ENCODE measurements at places on chromosomes 7 and 10. TPM values are rescaled to one million over a fixed set of nuclear protein-coding genes. Genes with fewer than 3 reads are reported as not detected.

The ACTL6B gene
- not detected for total RNA-seq

The ZNF503 gene
- 5.1 TPM for total RNA-seq

The TMEM236 gene
- not detected for total RNA-seq

The MRPS33 gene
- total RNA-seq = 95.4 TPM

The EIF5AL1 gene
- 0.31 TPM for total RNA-seq

The IKZF5 gene
- total RNA-seq = 5.9 TPM

The NOC3L gene
- total RNA-seq = 33.0 TPM

The GPR158 gene
- total RNA-seq = not detected

The TAC1 gene
- total RNA-seq = not detected

The CEP41 gene
- total RNA-seq = 19.0 TPM

The LRRC18 gene
- not detected for total RNA-seq

The PRSS37 gene
- total RNA-seq = not detected

The SUMF2 gene
- 97.4 TPM for total RNA-seq

The BICC1 gene
- 2.0 TPM for total RNA-seq

The WNT8B gene
- total RNA-seq = not detected

The FAM241B gene
- 2.5 TPM for total RNA-seq

The ODAD2 gene
- 0.41 TPM for total RNA-seq

The CHCHD2 gene
- 559 TPM for total RNA-seq

The ZDHHC6 gene
- total RNA-seq = 37.6 TPM

The SPRN gene
- total RNA-seq = not detected

The HTR7 gene
- total RNA-seq = 15.0 TPM

The ABCB1 gene
- total RNA-seq = not detected

The CLCN1 gene
- total RNA-seq = 0.04 TPM

The TRIM56 gene
- 14.6 TPM for total RNA-seq

The CALML3 gene
- 4.7 TPM for total RNA-seq

The FKBP6 gene
- not detected for total RNA-seq

The EGR2 gene
- total RNA-seq = 0.03 TPM

The DNAJC1 gene
- total RNA-seq = 20.1 TPM

The VWDE gene
- 1.0 TPM for total RNA-seq

The SLC13A1 gene
- not detected for total RNA-seq

The CUBN gene
- 0.07 TPM for total RNA-seq

The AKR1C3 gene
- 0.56 TPM for total RNA-seq

The DIP2C gene
- total RNA-seq = 4.7 TPM

The HGF gene
- not detected for total RNA-seq

The SNCG gene
- total RNA-seq = 1.7 TPM

The HECW1 gene
- not detected for total RNA-seq

The C7orf25 gene
- total RNA-seq = 4.3 TPM

The OR2A12 gene
- not detected for total RNA-seq

The PDIA4 gene
- total RNA-seq = 283 TPM

The SEC23IP gene
- total RNA-seq = 35.8 TPM

The MRLN gene
- not detected for total RNA-seq

The SFRP4 gene
- total RNA-seq = not detected

The RAPGEF5 gene
- 3.4 TPM for total RNA-seq

The CEP55 gene
- total RNA-seq = 58.5 TPM

The SPDYE6 gene
- total RNA-seq = not detected

The SLIT1 gene
- not detected for total RNA-seq

The BTBD16 gene
- 0.53 TPM for total RNA-seq

The SMKR1 gene
- total RNA-seq = 0.48 TPM

The SFRP5 gene
- not detected for total RNA-seq

The CLDN4 gene
- 8.1 TPM for total RNA-seq

The PRPS1L1 gene
- not detected for total RNA-seq

The SKIDA1 gene
- total RNA-seq = 0.32 TPM

The SEC31B gene
- total RNA-seq = 1.4 TPM

The MRC1 gene
- total RNA-seq = not detected

The MYO1G gene
- 0.04 TPM for total RNA-seq

The SPDYE5 gene
- total RNA-seq = not detected

The EBLN1 gene
- total RNA-seq = not detected

The GLI3 gene
- total RNA-seq = 8.3 TPM

The GOLGA7B gene
- total RNA-seq = 0.68 TPM

Data from foreskin keratinocyte (primary cell).